ENCODE measurements at places on chromosomes 13 and 19.

DNA sequence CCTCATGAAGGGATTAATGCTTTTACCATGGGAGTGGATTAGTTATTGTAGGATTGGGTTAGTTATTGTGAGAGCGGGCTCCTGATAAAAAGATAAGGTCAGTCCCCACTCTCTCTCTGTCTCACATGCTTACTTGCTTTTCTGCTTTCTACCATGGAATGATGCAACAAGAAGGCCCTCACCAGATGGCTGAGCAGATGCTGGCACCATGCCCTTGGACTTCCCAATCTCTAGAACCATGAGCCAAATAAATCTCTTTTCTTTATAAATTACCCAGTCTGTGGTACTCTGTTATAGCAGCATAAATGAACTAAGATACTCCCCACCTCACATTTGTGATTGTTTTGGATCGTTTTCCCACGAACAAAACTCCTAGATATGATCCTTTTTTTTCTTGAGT is 353.8 kb downstream of the DNAJC15 start:
- no peak for DNase-seq

DNA sequence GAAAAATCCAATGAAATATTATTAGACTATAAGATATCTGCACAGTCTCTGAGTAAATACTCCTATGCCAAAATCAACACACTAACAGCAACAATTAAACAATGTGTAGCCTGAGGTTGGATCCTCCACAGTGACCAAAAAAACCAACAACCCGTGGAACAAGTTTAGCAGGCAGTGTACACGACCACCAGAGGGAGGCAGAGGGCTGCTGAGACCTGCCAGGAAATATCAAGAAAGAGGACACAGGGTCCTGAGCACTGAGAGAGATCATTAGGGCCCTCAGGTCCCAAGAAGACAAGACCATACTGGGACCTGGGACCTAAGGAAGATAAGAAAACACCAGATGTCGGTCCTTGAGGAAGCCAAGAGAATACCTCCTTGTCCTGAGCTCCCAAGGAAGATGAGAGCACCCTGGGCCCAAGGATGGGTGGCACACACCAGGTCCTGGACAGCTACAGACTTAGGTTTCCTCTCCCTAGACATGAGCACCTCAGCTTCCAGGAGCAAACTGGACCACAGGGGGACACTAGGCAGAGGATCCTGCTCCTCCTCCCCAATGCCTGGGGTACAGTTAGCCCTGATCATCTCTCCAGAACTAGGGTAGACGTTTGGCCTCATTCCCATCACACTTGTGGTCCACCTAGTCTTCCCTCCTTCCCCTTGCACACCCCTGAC is 822 bp upstream of the ZNF274 start:
- peak; percentile 48 for DNase-seq

DNA sequence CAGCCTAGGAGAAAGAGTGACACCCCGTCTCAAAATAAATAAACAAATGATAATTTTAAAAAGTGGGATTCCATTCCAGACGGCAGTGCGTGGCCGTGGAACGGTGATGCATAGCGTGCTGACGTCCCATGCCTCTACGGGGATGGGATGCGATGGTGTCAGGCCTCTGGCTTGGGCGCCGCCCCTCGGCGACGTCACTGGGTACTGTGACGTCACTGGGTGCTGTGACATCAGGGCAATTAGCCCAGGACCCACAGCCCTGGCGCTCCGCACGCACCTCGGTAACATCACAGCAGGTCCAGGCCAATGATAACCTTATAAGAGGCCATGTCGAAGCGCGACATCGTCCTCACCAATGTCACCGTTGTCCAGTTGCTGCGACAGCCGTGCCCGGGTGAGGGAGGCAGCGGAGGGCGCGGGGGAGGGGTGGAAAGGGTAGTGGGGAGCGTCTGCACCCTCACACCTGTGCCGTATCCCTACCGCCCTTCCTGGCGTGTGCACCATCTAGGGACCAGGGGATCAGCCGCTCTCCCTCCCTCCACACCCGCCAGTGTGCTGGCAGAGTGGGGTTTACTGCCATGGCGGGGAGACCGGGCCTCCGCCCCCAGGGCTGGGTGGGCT is at the start of gene GAPDHS:
GAPDHS (plus strand) TSS at position 256 of the 621 bp plus-strand sequence; CDS start at position 328, 72 bp downstream.
- no peak for DNase-seq

- no peak for DNase-seq
These were observed 12.4 kb downstream of the CEBPG start for GRCh38 chr19:33385956-33386355.

GRCh38 chr13:97321616-97322321 is 99.6 kb downstream of the MBNL2 start:
- no peak for DNase-seq

GRCh38 chr13:81929988-81930387 is 1589.1 kb upstream of the SPRY2 start:
- peak; percentile 5 for DNase-seq

DNA sequence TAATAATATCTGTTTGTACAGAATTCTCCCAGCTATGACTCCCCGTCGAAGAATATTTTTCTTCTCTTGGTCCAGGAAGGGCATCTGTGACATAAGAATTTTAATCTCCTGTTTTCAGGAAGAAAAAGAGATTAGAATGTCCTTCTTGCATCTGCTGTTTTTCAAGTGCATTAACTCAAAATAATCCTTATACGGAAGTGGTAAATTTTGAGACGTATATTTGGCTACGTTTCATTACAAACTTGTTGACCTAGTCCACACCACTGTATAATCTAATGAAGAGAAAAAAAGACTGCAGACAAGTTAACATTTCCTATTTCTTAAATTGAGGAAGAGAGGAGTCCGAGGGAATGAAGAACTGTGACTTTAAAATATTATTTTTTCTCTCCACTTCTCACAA is 959.9 kb downstream of the DIAPH3 start:
- DNase-seq: no peak

DNA sequence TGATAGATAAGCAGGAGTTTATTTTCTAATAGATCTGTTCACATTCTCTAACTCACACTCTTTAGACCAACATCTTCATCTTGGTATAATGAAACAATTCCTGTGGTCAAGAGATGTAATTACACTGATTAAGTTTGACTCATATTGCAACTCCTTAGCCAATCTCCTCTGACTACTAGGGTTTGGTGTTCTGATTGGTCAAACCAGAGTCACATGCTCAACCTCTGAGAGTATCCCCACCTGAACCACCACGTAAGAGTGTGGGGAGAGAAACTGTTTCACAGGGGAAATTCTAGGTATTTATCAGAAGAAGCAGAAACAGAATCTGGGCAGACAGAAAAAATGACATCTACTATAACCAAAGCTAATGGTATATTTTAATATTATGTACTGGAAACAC is 42.4 kb downstream of the UQCRFS1 start:
- DNase-seq: no peak

- no peak for DNase-seq
These were observed 328.1 kb downstream of the SLITRK5 start for GRCh38 chr13:87999240-87999700.
